Stimulated activated CD8-positive, alpha-beta memory T cell treated with anti-CD3 and anti-CD28 coated beads, Interleukin-4, amount 100 ng/mL, for 1 hour (primary cell): ENCODE measurements at places on chromosomes 1 and 21.

- DNase-seq: no peak
These were observed 411.6 kb downstream of the SMYD3 start for GRCh38 chr1:246095443-246095842.

DNA sequence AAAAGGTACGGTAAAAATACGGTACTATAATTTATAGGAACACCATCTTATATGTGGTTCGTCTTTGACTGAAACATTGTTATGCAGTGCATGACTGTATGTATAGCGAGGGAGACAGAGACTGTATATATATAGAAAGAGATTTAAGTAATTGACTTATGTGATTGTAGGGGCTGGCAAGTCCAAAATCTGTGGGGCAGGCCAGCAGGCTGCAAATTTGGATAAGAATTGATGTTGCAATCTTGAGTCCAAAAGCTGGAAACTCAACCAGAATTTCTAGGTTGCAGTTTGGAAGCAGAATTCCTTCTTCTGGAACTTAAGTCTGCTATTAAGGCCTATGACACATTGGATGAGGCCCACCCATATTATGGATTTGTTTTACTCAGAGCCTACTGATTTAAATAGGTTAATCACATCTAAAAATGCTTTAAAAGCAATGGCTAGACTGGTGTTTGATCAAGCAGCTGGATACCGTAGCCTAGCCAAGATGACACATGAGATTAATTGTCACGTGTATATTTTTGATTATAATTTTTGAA lies 42.0 kb downstream of the LAMC1 start:
- no peak for DNase-seq

DNA sequence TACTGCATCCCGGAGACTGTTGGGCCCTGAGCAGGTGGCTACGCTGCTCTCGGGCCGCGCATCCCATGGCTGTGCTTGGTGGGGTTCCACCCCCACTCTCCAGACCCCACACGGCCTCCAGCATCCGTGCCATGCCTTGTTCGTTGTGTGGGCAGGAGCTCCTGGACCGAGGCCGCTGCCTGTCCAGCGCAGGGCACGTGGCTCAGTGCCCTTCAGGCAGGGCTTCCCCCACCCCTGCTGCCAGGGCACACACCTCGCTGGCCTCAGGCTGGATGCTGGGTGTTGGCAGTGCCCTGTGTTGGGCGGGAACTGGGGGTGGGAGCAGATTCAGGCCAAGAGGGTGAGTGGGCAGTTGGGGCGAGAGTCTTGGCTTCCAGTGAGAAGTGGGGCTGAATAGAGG lies 9.9 kb downstream of the PRKCZ start:
- DNase-seq: no peak

- no peak for DNase-seq
These were observed 7.7 kb downstream of the SERINC2 start for GRCh38 chr1:31420716-31421115.

GRCh38 chr1:170578359-170578758 lies 46.4 kb downstream of the GORAB start:
- no peak for DNase-seq
